CD4-positive, alpha-beta T cell treated with Interleukin-4 for 1 hour (primary cell): ENCODE measurements at places on chromosomes 2 and 18.

- DNase-seq = no peak
Observed at GRCh38 chr2:235170536-235171521, 219.0 kb downstream of the SH3BP4 start.

GRCh38 chr2:167424221-167424620 lies 535.9 kb downstream of the XIRP2 start:
- no peak for DNase-seq

GRCh38 chr2:147916723-147917122 lies 71.9 kb downstream of the ACVR2A start:
- no peak for DNase-seq

- DNase-seq = no peak
Observed at GRCh38 chr2:27721335-27721734, 50.2 kb upstream of the MRPL33 start.

GRCh38 chr18:11902522-11903292 lies 5.4 kb downstream of the MPPE1 start:
- no peak for DNase-seq

GRCh38 chr18:26711756-26712155 lies 153.8 kb downstream of the AQP4 start:
- no peak for DNase-seq

- no peak for DNase-seq
Observed at GRCh38 chr2:222413295-222413911, 10.9 kb upstream of the SGPP2 start.
